LHCN-M2 (cell line): ENCODE measurements at places on chromosomes 1 and 21. TPM values are rescaled to one million over a fixed set of nuclear protein-coding genes. Genes with fewer than 3 reads are reported as not detected.
A peak's percentile ranks its signal among the peaks of the same experiment; 100 is the strongest.

The MCL1 gene
- total RNA-seq = 287 TPM in 2 replicates

- no peak for DNase-seq
Observed at GRCh38 chr1:11690397-11691301, 861 bp upstream of the DRAXIN start.

GRCh38 chr1:24688621-24689195 lies 45.6 kb downstream of the SRRM1 start:
- DNase-seq = peak; percentile 69

The MROH9 gene
- not detected in 2 replicates for total RNA-seq

The TRIM58 gene
- not detected in 2 replicates for total RNA-seq

- no peak for DNase-seq
Observed at GRCh38 chr1:211411639-211412038, 80.3 kb downstream of the RD3 start.

The MYCL gene
- 4.4 and 9.6 TPM in 2 replicates for total RNA-seq
